ENCODE measurements at places on chromosomes 6 and 20. TPM values are rescaled to one million over a fixed set of nuclear protein-coding genes. Genes with fewer than 3 reads are reported as not detected.

- no peak for DNase-seq
Observed at GRCh38 chr20:62823688-62824475, 7.0 kb downstream of the COL9A3 start.

DNA sequence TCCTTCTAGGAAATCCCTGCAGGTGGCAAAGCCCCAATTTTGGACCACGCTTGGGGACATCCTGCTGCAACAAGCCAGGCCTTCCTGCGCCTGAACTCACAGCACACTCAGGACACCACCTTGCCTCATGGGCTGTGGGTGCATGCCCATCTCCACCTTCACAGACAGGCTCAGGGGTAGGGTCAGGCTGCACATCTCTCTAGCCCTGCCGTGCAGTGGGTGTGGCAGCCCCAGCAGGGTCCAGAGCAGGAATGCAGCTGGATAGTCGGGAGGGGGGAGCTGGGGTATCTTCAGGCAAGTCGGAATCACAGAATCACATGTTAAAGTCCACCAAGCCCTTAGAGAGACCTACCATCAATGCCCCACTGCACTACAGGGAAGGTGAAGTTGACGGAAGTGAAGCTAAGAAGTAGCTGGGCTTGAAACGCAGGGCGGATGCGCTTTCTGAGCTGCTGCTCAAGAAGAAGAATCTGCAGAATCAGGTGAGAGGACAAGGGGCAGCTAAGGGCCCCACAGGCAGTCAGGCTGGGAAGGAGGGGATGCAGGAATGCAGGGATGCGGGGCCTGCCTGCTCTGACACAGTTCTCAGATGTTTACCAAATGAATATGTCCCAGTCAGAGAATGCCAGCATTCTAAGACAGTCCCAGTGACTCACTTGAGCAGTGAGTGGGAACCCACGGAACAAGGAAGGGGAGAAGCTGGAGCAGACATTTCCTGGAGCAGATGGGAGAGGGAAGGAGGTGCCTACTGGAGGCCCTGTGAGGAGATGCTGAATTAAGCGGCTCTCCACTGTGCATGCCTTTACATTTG, 11.3 kb downstream of the SERPINB6 start:
- DNase-seq = no peak

GRCh38 chr6:18362058-18362561, 25.0 kb upstream of the RNF144B start:
- no peak for DNase-seq

DNA sequence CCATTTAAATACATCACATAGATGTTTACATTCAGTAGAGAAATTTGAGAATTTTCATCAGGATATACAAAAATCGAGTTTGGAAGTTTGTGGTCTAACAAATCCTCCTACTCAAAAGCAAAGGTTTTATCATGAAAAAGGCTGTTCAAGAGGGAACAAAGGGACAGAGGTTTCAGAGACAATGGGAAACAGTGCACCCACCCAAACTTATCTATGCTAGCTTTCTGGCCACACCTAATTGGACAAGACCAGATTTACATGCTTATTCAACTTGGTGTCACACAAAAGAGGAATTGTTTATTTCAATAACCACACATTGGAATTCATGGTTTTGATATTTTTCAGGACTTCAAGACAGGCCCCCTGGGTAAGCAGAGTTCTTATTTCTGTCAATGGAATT, 28.4 kb upstream of the RSPO3 start:
- DNase-seq = no peak

GRCh38 chr20:57689745-57690481, 19.9 kb downstream of the PMEPA1 start:
- DNase-seq = no peak

The TNFRSF6B gene
- total RNA-seq = 0.42 TPM

DNA sequence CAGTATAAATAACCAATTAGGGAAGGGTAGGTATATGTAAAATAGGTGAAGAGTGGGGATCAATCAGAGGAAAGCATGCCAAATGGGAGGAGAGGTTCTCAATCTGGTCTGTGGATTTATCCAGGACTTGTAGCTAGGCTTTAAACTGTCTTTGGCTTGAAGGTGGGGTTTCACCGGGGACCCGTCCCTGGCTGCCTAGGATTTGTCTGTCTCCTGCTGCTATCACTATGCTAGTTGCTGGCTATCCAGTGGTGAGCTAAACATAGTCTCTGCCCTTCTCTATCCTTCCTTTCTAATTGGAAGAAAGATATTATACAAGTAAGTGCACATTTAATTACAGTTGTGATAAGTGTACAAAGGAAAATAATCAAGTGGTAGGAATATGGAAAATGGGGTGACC, 58.8 kb downstream of the DOP1A start:
- no peak for DNase-seq

DNA sequence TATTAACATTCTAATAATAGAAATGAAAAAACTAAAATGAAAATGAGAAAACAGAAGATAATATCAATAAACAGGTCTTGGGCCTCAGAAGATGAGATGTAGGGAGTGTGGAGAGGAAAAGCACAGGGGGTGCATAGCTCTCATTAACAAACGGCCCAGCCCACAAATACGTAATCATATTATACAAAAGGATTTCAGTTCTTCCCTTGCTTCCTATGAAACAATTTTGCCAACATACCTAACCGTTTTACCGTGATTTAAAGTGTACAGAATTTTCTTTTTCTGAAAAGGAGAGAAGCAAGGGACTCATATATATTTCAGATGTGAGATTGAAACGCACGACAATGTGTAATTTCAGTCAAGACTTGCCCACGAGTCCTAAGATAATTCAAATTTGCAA, 136.0 kb downstream of the HFE start:
- no peak for DNase-seq

The RIMS4 gene
- total RNA-seq = 2.4 TPM

- no peak for DNase-seq
Observed at GRCh38 chr6:40743690-40744446, 156.7 kb upstream of the LRFN2 start.

DNA sequence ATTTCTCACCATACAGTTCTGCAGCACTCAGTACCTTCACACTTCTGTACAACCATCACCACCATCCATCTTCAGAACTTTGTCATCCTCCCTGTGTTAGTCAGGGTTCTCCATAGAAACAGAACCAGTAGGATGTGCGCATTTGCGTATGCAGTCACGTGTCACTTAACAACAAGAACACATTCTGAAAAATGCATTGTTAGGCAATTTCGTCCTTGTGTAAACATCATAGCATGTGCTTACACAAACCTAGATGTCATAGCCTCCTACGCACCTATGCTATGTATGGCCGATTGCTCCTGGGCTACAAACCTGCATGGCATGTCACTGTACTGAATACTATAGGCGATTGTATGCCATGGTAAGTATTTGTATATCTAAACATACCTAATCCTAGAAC, 66.2 kb upstream of the PTPRT start:
- no peak for DNase-seq

DNA sequence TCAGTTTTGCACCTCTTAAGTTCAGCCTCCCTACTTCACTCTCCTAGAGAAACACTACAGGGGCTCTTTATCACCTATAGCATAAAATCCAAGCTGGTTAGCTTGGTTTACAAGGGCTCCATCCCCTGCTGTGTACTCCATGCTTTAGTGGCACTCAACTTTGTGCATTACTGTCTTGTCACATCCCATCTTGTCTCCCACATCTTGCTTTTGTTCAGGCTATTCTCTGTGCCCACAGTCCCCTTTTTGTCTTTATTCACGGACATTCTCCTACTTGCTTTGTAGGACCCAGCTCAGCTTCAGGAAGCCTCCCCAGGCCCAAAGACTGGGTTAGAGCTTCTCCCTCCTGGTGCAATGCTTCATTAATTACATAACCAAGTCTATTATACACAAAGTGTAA, 107.9 kb upstream of the SPACA1 start:
- DNase-seq = no peak

The OXT gene
- not detected for total RNA-seq

DNA sequence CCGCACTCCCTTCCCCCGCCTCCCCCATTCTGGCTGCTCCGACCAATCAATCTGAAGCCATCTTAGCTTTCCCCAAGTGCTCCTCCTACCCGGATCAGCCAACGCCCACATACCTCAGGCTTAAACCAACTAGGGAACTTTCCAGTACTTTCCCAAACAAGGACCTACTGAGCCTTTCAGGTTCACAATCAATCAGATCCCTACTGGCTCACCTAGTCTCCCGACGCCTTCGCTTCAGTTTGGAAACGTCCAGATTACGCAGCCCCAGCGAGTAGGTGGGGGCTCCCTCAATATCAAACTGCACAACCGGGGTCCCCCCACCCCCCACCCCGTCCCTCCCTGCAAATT, 432 bp downstream of the HSPA1L start:
- DNase-seq = peak; percentile 97

DNA sequence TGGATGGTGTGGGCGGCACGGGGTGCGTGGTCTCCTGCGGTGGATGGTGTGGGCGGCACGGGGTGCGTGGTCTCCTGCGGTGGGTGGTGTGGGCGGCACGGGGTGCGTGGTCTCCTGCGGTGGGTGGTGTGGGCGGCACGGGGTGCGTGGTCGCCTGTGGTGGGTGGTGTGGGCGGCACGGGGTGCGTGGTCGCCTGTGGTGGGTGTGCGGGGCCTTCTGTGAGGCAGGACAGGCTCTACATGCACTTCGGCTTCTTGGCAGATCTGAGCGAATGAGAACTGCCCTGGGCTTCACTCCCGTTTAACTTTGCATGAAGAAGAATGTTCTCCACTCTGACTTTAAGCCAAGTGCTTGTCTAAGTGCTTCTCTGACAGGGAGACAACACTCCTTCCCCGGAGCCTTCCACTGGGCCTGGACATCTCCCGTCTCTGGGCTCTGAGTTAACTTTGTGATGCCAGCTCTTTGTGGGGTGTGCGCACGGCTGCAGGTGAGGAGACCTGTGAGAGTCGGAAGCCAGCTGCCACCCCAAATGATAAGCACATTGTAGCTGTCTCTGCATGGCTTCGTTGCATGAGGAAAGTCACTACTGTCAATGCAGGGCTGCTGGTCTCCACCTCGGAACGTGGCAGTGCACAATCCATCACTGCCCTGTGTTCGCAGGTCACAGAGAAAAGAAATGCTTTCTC, 244.8 kb downstream of the DLL1 start:
- no peak for DNase-seq

DNA sequence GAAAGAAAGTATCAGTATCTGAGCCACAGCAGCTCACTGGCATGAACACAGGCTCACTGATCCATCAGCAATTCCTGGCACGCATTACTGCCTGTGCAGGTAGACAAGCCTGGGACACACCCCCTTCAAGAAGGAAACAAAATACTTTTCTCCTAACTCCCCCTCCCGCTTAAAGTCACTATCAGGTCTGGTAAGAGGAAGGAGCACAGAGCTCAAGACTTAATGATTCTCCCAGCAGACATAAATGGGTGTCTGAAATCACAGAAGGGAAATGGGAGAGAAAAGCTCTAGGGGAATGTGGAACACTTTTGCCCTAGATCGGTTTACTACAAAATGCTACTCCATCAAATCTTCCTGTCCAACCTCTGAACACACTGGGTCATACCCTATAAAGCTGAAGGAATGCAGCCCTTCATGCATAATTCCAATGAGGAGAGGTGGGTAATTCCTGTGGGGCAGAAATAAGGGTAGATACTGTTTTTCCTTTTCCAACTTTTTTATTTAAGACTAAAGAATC, at the start of gene ADGRF1:
TSS of gene ADGRF1 (minus strand) at position 58 of the 517 bp plus-strand sequence. CDS start 13,271 bp downstream, outside the sequence.
- DNase-seq = no peak

GRCh38 chr6:40410821-40411220, 176.3 kb downstream of the LRFN2 start:
- DNase-seq = peak; percentile 39

DNA sequence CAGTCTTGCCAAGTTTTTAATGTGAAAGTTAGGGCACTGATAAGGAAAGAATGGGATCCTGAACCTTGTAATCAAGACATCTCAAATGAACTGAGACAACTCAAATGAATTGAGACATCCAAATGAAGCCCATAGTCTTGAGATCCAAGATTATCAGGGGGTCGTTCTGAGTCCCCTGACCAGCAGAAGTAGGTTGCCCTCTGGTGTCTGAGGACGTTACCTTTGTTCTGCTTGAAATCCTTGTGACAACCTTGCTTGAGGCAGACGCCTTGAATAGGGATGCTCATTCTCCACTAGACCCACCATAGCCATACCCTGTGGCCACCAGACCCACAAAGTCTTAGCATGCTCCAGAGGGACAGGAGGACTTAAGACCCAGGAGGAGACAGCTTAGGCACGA, 37.7 kb downstream of the ZBTB9 start:
- DNase-seq = no peak

DNA sequence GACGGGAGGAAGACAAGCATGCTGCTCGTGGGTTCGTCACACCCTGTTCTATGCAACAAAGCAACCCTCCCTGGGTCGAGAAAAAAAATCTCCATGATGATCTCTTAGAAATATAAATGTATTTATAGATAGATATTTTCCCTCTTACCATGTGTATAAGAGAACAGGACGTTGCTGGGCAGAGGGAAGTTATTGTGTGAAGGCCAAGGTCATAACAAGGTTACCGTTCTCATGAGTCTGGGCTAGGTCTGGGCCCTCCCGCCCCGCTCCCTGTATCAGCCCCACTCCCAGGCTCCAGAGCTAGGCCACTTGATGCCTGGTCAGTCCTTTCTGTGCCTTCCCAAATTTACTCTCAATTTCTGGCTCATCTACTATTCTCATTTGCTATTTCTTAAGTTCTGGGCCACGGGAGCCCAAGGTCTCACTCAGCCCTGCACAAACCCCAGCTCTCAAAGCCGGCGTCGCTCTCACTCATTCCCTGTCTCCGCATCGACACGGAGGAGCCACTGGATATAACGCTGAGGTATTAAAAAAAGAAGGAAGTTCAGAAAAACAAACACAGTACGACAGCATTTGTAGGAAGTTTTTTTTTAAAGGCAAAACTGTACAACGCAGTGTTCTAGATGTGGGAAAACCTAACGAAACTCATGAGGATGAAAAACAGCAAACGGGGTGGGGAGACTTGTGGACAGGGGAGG, 96.8 kb downstream of the PSMG4 start:
- DNase-seq = no peak

GRCh38 chr20:57090590-57091560, 175.6 kb downstream of the BMP7 start:
- no peak for DNase-seq

The CLDN20 gene
- not detected for total RNA-seq

DNA sequence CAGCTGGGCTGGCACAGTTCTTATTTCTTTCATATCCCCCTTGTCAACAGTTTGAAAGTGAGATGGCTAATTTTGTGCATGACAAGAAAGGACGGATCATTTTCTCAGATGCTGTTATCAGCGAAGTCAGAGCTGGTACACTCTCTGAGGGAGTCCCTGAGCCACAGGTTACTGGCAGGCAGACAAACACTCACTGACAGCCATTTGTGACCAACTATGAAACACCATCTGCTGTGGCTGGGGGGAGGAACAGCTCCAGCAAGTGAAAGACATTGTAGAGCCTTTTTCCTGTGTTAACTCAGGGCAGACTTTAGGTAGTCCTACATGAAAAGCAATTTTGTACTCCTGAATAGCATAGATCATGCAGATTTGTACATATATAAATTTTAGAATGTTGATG, 22.2 kb downstream of the OLIG3 start:
- no peak for DNase-seq

The NHLRC1 gene
- 2.4 TPM for total RNA-seq

Measured in urinary bladder (tissue), 4 donors.